Brain pericyte (primary cell): ENCODE measurements at places on chromosomes 6 and 20.

DNA sequence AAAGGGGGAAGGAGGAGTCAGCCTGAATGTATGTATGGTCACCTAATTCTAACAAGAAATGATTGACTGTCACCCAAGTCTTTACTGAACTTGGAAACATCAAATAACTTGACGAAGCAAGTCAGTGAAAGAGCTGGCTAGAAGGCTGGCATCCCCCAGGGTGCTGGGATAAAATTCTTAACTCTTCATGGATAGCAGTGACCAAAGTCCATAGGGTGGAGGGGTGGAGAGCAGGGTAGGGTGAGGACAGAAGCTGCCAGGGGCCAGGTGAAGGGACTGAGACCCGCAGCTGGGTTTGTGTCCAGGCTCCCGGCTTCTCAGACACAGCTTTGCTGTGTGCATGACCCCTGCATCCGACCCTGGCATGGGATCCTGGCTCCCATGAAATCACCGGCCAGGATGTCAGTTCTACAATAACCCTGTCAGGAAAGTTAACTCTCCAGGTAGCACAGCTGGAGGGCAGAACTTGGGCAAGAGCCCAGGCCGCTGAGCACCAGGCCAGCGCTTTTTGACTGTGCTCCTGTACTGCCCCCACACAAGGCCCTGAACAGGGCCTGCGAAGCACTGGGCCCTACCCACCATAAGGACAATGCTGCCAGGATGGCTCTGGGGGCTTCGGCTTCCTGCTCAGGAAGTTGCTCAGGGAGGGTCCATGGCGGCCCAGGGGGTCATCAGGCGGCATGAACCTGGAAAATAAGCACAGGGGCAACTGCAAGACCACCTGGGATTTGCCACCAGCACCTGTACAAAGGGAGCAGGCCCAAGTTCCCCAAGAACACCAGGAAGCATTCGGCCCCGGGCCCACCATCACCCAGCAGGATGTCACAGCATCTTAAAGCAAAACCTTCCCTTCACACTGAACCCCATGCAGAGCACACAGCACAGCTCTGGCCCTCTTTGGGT is 32.5 kb downstream of the ZC3H12D start:
- no peak for DNase-seq

DNA sequence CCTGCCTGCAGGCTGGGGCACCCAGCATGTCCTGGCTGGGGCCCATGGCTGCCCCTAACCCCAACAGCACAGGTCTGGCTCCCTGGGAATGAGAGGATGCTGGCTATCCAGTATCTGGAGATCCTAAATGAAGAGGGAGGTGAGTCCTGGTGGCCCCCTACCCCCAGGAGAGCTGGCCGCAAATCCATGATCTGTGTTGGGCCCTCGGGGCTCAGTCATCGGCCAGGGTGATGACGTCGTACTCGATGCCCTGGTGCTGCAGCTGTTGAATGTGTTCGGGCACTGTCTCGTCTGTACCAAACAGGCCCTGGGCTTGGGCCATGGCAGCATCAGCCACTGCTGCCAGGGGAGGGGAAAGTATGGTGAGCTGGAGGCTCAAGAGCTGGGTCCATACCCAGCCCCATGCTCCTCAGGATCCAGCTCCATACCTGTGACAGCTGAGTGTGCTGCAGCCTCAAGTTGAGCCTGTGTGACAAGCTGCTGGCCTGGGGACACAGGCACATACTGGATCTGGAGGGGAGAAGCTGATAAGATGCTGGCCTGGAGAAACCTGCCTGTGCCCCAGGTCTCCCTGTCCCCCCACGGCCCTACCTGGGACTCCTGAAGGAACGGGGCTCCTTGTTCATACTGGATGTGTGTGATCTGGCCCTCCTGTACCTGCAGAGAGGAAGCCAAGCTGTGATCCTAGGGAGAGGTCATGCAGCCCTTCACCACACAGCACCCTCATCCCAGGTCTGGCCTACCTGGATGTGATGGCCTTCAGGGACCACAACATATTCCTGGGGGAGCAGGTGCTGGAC is 14.5 kb downstream of the PCIF1 start:
- DNase-seq, result no peak

- DNase-seq, result no peak
Observed at GRCh38 chr6:118216751-118217150, 309.7 kb downstream of the SLC35F1 start.

DNA sequence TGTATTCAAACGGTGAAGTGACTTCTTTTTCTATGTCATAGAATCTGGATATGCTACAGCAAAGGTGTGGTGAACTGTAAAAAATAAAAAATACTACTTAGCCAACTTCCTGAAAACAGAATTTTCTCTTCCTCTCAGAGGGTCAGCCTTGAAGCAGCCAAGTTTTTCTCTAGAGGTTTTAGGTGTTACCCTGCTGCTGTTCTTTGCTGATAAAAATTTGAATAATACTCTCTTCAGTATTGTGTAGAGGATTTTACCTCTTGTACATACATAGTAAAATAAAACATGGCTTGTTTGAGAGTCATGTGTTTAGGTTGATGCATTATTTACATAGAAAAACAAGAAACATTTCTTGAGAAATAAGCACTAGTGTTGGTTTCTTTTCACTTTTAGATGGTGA is 458.4 kb downstream of the TBC1D32 start:
- DNase-seq, result no peak

- DNase-seq, result no peak
Observed at GRCh38 chr6:10180138-10181074, 234.5 kb downstream of the TFAP2A start.

- DNase-seq, result no peak
Observed at GRCh38 chr6:111692327-111693164, 86.9 kb upstream of the TRAF3IP2 start.

GRCh38 chr6:53014744-53015143 is 19.7 kb upstream of the GSTA4 start:
- no peak for DNase-seq

GRCh38 chr6:31401403-31401802 is 2.0 kb upstream of the MICA start:
- no peak for DNase-seq

GRCh38 chr6:167855825-167856425 is 29.2 kb downstream of the AFDN start:
- peak; percentile 64 for DNase-seq

GRCh38 chr6:154962753-154963152 is 32.4 kb upstream of the TIAM2 start:
- peak; percentile 80 for DNase-seq

- no peak for DNase-seq
Observed at GRCh38 chr20:38094373-38094891, 60.9 kb downstream of the RPRD1B start.

- no peak for DNase-seq
Observed at GRCh38 chr6:65557224-65557623, 149.8 kb downstream of the EYS start.

DNA sequence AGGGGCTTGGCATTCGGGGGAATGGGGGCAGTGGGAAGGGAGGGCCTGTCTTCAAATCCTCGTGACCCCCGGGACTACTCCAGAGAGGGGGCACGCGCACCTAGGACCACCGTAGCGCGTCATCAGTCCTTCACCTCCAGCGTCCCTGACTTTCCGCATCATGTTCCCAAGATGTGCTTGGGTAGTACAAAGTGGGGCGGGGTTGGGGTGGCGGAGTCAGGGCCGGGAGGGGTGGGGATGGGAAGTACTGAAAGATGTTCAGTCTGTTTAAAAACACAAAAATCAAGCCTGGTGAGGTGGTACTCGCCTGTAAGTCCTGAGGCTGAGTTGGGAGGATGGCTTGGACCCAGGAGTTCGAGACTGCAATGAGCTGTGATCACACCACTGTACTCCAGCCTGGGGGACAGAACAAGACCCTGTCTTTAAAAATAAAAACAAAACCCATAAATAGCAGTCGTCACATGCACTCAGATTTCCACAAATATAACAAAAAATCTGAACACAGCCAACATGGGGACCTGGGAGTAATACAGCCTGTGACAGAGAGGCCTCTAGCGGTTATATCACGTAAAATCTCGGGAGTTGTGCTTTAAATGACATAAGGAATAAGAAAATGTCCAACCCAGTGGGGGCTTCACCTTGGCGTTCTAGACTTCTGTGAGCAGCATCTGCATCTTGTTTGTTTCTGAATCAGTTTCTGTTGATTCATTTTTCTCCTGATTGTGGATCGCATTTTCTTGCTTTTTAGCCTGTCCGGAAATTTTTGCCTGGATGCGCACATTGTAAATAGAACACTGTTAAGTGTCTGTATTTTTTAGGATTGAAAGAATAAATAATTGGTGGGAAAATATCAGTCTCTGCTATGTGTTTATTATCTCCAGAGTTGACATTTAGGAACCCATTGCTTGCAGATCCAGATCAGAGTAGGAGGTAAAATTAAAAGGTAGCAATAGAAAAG is 698 bp upstream of the LRP11 start:
- DNase-seq, result no peak

DNA sequence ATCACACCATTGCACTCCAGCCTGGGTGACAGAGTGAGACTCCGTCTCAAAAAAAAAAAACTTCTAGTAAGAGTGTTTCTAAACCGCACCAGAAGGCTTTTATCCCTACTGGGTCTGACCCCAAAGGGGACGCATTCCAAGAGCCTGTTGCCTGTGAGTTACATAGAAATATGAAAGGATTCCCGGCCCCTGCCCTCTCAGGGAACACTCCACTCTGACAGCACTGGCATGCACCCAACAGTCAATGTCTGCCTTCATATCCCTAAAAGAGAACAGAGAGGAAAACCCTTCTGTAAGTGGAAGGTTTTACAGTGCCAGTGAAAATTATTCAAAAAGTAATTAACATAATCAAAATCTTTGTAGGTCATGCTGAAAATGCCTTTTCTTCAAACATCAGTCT is 117.1 kb upstream of the PTPRT start:
- no peak for DNase-seq

- DNase-seq, result peak; percentile 68
Observed at GRCh38 chr6:41489120-41489851, 56.9 kb upstream of the FOXP4 start.

- DNase-seq, result no peak
Observed at GRCh38 chr6:41546475-41546865, 289 bp downstream of the FOXP4 start.

DNA sequence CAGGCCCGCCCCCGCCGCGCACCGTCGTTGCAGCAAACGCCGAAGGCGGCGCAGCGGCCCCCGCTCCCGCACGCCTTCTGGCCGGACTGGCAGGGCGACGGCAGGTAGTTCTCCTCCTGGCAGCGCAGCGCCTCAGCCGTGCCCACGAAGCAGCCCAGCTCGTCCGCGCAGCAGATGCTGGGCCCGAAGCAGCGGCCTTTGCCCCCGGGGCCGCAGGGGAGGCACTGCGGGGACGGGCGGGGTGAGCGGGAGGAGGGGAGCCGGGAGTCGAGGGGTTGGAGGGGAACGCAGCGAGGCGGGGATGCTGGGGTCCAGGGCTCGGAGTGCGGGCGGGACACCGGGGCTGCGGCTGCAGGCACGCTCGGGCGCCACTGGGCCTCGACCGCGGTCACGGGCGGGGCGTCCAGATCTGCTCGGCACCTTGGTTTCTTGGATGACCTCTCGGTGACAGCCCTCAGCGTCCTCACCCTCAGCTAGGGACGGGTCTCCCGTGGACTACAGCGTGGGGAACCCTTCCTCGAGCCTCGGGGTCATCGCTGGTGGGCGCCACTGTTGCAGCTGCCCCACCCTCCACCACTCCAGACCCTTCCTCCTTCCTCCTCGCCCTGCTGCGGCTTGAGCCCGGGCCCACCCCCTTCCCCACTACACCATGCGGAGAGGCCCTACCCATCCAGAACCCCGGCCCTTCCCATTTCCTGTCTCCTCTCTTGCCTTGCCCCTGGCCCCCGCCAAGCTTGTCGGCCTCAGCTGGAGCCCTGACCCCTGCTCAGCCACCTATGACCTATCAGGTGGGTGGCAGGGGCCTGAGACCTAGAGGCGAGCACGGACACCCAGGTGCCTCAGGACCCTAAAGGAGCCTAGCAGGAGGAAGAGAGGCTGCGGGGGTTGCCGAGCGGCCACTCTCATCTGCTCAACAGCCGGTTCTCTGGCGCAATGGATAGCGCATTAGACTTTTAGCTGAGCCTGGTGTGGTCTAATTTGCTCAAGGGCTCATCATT is 1.3 kb downstream of the AVP start:
- no peak for DNase-seq
